ENCODE measurements at places on chromosomes 1 and 21. TPM values are rescaled to one million over a fixed set of nuclear protein-coding genes. Genes with fewer than 3 reads are reported as not detected.
A peak's percentile ranks its signal among the peaks of the same experiment; 100 is the strongest.

Gene RAB42
- total RNA-seq = 3.7 TPM

Gene TLCD4
- total RNA-seq = 37.3 TPM

Gene RPRD2
- 22.5 TPM for total RNA-seq

Gene AK5
- not detected for total RNA-seq

Gene NEK7
- 286 TPM for total RNA-seq

Gene UQCRH
- 622 TPM for total RNA-seq

Gene FOXD3
- total RNA-seq = not detected

Gene SH3BGR
- total RNA-seq = 135 TPM

Gene VANGL2
- total RNA-seq = 2.3 TPM

DNA sequence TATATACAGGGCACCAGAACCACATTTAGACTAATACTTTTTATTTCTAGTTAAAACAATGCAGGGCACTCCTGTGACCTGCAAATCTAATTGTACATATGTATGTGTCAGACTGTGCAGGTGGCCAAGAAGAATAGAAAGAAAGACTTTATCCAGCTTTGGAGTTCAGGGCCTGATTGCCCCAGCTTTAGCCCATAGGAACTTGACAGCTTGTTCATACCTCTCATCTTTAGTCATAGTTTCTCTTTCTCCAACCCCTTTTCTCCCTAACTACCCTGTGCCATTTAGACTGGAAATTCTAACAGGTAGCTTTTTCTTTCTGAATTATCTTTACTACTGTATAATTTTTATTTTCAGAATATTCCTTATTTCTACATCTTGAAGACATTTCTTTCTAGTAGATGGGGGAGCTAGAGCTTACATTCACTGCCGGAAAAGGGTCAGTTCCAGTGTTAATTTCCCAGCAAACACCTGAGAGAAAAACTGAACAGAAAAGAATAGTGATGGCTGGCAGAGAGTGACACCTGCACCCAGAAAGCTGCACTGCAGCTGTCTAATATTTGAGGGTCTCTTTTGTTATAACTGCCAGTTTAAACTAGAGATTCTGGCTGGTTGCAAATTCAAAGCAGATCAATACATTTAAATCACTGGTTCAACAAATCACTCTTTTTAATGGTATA is 8.4 kb downstream of the YBX1 start:
- DNase-seq = no peak

DNA sequence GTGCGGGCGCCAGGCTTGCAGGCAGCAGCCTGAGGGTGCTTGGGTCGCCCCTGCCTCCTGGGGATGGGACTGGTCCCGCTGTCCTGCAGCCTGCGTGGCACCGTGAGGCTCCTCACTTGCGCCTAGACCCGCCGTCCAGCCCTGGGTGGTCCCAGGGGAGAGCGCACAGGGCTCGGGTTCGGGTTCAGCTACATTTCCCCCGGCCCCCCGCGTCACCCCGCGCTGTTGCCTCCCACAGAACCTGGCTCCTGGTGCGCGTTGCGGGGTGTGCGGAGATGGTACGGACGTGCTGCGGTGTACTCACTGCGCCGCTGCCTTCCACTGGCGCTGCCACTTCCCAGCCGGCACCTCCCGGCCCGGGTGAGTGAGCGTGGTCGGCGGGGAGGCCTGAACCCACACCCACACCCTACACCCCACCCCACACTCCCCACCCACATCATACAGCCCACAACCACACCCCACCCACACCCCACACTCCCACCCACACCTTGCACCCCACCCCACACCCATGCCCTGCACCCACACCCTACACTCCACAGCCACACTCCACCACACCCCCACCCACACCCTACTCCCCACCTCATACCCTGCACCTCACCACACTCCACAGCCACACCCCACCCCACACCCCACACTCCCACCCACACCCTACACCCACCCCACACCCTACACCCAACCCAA is 6.2 kb upstream of the PFKL start:
- DNase-seq = peak; percentile 20

DNA sequence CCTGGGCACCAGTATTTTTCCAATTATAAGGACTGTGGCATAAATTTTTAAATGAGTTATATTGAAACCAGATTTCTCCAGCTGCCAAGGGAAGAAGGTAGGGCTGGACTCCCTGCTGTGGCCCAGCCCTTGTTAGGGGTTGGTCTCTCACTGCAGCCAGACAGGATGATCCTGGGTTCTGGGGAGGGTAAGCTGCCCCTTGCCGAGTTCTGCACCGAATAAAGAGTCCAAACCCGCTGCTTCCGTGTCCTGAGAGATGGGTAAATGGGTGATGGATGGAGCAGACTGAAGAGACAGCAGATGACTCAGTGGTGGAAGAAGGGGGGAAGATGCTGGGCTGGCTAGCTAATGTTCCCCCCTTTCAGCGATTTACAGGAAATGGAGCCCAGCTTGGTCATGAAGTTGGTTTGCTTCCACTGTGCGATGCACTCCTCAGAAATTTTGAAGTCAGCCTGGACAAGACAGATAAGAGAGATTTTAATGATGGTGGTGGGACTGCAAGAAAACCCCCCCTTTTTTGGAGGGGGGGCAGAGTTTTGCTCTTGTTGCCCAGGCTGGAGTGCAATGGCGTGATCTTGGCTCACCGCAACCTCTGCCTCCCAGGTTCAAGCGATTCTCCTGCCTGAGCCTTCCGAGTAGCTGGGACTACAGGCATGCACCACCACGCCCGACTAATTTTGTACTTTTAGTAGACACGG is 41.4 kb downstream of the YARS1 start:
- DNase-seq = no peak

GRCh38 chr21:38039841-38040240 is 123.6 kb upstream of the KCNJ6 start:
- no peak for DNase-seq

DNA sequence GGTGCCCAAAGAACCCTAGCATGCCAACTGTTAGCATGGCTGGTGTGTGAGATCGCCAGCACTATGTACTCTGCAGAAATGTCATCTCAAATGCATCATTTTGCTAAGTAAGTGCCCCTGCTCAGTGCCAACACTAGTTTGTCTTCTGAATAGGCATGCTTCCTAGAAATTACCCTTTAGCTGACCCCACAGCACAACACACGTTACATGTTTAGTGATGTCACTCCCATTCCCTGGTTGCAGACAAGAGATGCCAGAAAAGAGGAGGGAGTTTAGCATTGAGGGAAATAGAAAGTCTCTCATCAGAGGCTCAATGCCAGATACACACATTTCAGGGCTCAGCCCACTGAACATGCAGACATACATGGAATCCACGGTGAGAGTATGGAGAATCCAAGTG is 9.3 kb upstream of the ST6GALNAC3 start:
- no peak for DNase-seq

DNA sequence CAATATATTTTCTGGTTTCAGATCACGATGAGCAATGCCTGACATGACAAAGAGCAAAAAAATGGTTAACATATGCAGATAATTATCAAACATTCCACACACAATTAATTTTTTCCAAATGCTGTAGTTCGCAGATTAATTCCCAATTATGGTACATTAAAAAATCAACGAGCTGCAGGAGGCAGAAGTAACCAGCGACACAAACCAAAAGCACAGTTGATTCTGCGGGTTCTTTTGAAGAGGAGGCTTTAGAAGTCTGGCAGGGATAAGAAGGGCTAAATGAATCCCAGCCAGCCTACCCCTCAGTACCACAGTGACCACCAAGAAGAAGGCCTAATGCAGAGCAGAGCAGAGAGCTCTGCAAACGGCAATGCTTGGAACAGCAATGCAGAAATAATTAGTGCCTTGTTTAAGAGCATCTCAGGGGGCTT is 17.0 kb upstream of the KNCN start:
- no peak for DNase-seq

GRCh38 chr1:66262208-66262963 is 271.6 kb upstream of the SGIP1 start:
- no peak for DNase-seq

- no peak for DNase-seq
These were observed 119.6 kb downstream of the AK5 start for GRCh38 chr1:77401384-77401783.

DNA sequence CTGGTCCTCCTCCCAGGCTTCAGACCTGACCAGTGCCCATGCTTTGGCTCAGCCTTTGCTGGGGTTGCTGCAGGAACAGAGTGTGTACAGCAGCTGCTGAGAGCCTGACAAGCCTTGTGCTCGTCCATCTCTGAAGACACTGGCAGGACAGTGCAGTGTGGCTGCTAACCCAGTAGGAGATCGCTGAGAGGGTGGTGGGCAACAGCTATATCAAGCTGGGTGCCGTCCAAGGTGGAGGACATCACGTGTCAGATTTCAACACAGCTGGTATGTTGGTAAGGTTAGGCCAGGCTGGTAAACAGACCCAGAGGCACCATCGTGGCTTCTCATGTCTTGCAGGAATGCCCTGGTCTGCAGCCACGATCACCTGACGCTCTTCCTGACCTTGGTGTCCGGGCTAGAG is 17.9 kb upstream of the SLC25A34 start:
- no peak for DNase-seq

GRCh38 chr1:244576259-244576892 is 76.5 kb upstream of the DESI2 start:
- no peak for DNase-seq

DNA sequence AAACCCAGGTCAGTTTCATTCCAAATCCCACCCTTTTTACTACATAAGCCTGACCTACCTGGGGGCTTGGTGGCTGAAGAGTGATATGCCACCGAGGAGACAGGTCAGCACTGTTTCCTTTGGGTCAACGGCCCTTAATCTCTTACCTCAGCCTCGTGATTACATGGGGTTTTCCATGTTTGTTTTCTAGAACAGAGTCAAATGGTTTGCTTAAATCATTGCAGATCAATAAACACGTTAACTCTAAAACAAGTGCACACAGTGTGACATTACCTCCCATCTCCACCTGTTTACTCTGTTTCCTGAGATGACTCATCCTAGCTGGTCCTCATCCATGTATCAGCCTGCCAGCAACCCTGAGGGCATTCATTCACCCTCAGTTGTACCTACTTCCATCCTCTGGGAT is 40.8 kb upstream of the TP53BP2 start:
- no peak for DNase-seq

- DNase-seq = peak; percentile 85
These were observed 1.1 kb downstream of the BCAR3 start for GRCh38 chr1:93680420-93681100.

GRCh38 chr1:206573762-206574161 is 38.5 kb downstream of the EIF2D start:
- no peak for DNase-seq

DNA sequence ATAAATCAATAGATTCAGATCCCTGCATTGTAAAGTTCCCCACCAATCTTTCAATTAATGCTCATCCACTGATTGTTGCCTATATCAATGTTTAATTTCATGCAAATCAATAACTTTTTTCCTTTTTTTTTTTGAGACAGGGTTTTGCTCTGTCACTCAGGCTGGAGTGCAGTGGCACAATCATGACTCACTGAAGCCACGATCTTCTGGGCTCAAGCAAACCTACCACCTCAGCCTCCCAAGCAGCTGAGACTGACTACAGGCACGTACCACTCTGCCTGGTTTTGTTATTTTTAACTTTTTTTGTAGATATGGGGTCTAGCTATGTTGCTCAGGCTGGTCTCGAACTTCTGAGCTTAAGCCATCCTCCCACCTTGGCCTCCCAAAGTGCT is 25.7 kb downstream of the DIO1 start:
- no peak for DNase-seq

DNA sequence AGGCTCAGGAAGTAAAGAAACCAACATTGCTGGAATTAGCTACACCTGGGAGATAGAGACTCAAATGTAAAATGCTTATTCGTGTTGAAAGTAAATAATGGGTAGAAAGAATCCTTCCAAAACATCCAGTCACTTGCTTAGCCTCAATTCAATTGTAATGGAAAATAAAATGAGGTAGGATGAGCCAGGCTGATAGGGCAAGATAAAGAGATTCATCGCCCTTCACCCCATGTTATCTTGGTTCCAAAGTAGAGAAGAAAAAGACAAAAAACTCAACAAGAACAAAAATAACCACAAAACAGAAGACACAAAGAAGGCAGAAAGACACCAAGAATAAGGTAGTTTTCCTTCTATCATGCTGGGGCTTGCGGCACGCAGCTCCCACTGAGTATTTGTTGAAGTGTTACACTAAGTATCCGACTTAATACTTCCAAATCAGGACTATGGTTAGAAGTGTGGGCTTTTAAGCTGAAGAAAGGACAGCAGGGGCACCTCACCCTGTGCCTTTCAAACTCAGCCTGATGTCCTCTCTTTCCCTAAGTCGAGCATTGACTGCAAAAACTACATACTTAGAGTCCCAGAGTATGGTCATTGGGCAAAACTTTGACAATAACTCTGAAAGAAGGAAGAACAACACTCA is 202.1 kb downstream of the VAV3 start:
- no peak for DNase-seq

GRCh38 chr1:4303303-4303702 is 351.1 kb upstream of the AJAP1 start:
- no peak for DNase-seq

DNA sequence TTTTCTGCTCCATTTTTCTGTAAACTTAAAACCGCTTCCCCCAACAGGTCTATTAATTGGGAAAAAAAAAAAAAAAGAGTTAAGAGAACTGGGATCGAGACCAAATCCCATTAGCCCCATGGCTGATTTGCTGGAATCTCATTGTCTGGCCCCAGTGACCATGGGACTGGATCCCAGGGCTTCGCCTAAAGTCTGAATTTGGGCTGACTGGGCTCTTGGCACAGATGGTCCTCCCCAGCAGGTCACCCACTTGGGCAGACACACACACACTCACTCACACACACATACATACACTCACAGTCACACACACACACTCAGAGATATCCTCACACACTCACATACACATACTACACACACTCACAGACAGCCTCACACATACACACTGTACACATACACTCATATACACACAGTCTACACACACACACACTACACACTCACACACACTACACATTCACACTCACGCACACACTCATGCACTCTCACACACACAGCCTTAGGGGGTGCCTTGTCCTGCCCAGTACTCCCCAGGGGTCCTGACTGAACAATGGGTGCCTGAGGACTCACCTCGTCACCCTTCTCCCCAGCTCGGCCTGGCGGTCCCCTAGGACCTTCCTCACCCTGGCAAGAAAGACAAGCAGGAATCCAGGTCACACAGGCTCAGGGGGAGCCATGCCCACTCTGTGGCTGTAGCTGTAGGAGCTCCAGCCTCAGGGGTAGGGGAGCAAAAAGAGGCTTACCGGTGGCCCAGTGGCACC is 7.5 kb downstream of the COL9A2 start:
- no peak for DNase-seq

DNA sequence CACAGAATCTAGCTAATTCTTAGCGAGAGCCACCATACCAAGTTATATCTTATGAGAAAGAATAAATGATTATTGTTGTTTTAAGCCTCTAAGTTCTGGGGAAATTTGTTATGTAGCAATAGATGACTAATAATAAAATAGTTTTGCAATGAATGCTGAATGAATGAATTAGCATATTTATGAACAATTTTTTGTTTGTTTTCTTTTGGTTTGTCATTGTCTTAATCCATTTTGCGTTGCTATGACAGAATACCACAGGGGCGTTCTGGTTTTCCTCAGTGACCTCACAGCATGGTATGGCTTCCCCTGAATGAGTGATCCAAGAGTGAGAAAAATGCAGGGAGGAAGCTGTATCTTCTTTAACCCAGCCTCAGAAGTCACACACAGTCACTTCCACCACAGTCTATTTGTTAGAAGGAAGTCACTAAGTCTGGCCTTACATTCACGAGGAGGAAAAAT is 53.8 kb upstream of the HPDL start:
- DNase-seq = no peak

GRCh38 chr1:244304156-244304555 is 147.6 kb downstream of the ADSS2 start:
- DNase-seq = no peak

GRCh38 chr1:234608911-234609690 is 877 bp downstream of the IRF2BP2 start:
- DNase-seq = peak; percentile 56
